Calu3 (cell line): ENCODE measurements at places on chromosomes 11 and 22.

DNA sequence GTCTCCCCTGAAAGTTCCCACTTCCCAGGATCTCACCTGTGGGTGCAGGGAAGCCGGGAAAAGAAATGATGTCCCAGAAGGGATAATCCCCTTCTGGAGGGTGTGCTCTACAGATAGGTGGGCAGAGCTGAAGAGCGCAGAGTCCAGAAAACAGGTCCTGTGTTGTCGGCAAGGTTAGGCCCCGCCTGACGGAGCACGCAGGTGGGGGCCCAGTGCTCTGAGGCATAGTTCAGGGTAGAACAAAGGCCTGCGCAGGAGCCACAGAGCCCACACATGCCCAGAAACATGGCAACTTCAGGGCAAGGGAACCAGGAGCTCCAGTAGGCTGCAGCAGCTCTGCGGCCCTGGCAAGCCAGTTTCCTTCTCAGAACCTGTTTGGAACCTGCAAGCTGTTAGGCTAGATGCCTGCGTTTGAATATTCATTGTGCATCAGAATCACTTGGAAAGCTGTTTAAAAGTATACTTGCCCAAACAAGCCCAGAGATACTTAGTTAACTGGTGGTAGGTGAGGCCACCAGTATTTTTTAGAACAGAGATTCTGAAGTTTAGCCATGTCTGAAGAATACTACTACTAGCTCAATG lies 386.6 kb downstream of the BUD13 start:
- DNase-seq: no peak

GRCh38 chr11:14342906-14343305 lies 16.1 kb downstream of the RRAS2 start:
- DNase-seq: no peak

DNA sequence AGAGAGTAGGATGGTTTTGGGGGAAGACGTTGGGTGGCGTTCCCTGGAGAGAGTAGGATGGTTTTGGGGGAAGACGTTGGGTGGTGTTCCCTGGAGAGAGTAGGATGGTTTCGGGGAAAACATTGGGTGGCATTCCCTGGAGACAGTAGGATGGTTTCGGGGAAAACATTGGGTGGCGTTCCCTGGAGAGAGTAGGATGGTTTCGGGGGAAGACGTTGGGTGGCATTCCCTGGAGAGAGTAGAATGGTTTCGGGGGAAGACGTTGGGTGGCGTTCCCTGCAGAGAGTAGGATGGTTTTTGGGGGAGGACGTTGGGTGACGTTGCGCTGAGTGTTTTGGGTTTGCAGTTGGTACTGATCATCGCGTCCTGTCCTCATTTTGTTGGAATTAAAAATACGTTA lies 28.2 kb downstream of the IGHMBP2 start:
- no peak for DNase-seq

DNA sequence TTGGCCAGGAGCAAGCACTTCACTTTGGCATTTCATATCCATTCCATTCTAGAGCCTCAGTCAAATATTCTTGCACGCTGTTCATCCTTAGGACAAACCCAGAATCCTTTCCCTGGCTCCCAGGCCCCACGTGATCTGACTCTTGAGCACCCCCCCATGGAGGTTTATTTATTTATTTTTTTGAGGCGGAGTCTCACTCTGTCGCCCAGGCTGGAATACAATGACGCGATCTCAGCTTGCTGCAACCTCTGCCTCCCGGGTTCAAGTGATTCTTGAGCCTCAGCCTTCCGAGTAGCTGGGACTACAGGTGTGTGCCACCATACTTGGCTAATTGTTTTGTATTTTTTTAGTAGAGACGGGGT lies 12.7 kb upstream of the TSGA10IP start:
- peak; percentile 31 for DNase-seq

DNA sequence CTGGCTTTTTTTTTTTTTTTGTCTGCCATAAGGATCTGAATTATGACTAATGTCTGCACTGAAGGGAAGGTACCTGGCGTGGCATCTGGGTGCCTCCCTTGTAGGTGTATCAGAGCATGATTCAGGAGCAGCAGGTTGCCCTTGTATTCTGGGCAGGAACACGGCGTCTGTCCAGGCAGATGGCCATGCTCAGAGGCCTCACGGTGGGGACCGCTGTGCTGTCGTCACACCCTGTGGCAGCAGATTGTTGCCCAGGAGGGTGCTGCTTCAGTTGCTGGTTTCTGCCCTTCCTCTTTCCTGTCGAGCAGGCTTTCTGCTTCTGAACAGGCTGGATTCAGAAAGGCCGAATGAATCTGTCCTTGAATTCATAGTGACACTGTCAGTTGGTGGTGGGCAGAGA lies 11.0 kb downstream of the ZNRF3 start:
- no peak for DNase-seq

GRCh38 chr11:27757953-27758352 lies 57.7 kb upstream of the BDNF start:
- no peak for DNase-seq

GRCh38 chr11:61731952-61732675 lies 20.3 kb upstream of the MYRF start:
- DNase-seq: no peak

DNA sequence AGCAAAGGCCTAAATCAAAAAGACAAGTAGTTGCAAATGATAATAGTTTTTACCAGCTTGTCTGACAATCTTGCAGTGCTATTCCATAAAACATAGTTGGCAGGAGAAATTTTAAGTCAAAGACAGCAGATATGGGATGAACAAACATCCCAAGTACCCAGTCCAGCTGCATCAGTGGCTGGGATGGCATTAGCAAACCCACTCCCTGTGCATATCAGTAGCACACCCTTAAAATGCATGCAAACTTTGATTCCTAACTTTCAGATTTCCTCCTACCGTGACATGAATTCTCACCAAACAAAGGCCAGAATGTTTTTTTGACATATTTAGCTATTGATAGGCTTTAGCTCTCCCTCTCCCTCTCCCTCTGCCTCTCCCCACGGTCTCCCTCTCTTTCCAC lies 27.8 kb upstream of the CCDC86 start:
- no peak for DNase-seq

GRCh38 chr11:56783448-56784041 lies 35.0 kb upstream of the OR9G4 start:
- peak; percentile 17 for DNase-seq

DNA sequence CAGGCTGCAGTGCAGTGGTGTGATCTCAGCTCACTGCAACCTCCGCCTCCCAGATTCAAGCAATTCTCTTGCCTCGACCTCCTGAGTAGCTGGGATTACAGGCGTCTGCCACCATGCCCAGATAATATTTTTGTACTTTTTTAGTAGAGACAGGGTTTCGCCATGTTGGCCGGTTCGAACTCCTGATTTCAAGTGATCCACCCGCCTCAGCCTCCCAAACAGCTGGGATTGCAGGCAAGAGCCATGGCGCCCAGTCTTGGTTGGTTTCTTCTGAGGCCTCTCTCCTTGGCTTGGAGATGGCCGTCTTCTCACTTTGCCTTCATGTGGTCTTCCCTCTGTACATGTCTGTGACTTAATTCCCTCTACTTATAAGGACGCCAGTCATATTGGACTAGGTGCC lies 254.6 kb downstream of the BUD13 start:
- no peak for DNase-seq

DNA sequence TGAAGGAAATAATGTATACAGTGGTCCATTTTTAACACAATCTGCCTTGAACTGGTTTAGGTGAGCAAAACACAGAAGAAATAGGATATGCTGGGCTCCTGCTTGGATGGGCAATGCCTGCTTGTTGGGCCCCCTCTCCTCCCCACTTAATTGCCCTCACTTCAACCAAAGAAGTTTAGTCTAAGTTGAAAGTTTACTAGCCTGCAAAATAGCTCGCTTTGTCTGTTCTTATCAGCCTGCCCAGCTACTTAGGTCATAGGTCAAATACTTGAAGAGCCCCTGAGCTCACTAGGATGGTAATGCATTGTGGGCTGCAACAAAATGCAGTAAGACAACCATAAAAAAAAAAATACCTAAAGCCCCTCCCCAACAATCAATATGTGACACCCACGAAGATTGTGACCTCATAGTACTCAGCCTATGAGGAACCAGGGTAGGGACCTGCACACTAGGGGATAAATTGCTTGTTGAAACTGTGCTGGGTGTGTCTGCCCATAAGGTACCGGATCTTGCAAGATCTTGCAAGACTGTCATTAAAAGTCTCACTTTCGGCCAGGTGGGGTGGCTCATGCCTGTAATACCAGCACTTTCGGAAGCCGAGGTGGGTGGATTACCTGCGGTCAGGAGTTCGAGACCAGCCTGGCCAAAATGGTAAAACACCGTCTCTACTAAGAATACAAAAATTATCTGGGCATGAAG lies 10.9 kb downstream of the DRICH1 start:
- no peak for DNase-seq

DNA sequence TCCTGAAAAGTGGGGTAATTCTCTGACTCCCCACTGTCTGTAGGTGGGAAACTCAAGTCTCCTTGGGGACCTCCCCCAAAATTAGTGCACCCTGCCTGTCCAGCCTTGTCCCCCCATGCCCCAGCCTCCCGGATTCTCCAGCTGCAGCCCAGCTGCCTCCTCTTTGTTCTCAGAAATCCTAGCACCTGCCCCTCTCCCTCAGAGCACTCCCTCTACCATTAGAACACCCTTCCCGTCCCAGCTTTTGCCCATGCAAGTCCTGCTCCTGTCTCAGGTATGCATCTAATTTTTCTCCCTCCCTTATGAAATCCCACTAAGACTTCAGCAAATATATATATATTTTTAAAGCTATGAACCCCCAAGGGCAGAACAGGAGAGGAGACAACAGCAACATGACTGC lies 37.3 kb downstream of the LRFN4 start:
- no peak for DNase-seq

DNA sequence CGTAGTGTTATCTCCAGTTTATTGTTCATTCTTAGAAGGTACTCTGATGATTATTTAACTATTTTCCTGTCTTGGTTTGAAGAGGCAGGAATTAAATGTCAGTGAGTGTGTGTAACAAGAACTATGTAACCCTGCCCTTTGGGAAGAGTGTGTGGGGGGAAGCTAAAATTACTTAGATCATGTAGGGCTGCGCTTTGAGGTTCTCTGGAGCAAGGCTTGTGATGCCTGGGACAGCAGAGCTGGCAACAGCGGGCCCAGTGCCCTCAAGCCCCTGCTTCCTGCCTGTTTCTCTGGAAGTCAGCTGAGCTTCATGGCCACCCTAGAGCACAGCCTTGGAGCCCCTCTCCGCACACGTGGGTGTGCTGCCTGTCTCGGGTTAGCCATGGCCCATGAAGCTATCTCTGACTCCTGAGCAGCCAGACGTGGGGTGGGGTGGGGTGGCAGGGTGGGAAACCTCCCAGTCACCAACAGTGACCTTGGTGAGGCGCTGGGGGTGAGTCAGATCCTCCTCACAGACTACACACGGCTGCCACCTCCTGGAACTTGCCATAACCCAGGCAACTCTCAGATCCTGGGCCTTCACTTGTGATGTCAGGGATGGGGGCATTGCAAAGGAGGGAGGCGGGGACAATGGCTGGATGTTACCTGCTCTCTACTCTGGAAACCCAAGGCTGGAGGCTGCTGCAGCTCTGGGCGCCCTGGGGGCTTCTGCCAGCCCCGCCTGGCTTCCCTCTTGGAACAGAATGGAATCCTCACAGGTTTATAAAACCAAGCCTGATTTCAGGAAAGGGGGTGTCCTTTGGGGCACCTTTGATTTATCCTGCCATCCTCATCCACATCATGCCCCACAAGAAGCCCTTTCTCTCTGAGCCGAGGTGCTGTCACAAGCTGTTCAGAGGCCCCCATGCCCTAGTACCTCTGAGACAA lies 88.6 kb downstream of the SNX19 start:
- peak; percentile 65 for DNase-seq

GRCh38 chr22:50444663-50445062 lies 30.2 kb downstream of the SBF1 start:
- peak; percentile 40 for DNase-seq

- no peak for DNase-seq
Measured at GRCh38 chr22:37616201-37617083, 7.8 kb downstream of the GGA1 start.

GRCh38 chr11:65505466-65506289 lies 6.8 kb downstream of the MALAT1 start:
- no peak for DNase-seq

DNA sequence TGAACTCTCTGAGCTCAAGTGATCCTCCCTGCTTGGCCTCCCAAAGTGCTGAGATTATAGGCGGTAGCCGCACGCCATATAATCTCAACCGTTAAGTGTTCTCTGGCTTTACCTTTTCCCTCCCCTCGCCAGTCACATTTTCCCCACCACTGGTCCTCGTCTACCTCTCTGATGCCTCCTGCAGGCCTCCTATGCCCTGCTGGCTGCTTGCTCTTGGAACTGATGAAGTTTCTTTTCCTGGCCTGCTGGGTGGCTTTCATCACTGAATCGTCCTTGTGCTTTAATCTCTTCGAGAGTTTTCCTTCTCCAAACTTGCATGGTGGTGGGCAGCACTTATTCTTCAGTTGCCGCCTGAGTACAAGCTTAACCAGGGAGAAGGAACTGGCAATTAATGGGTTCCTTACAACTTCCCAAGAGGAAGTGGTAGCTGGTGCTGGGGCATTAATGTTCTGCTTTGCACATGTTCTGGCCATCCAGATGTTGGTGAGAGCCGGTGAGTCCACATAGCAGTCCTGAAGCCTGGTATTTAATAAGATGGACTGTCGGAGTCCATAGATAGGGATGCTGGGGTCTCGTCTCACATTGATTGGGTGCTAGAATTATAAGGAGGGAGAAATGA lies 1.3 kb downstream of the C22orf31 start:
- DNase-seq: no peak

- DNase-seq: no peak
Measured at GRCh38 chr22:17164392-17165024, 5.4 kb upstream of the HDHD5 start.
